ENCODE measurements at places on chromosomes 4 and X. TPM values are rescaled to one million over a fixed set of nuclear protein-coding genes. Genes with fewer than 3 reads are reported as not detected.

- no peak for DNase-seq
Measured at GRCh38 chr4:168499241-168499640, 2.4 kb downstream of the PALLD start.

- no peak for DNase-seq
Measured at GRCh38 chr4:165288639-165289422, 38.6 kb upstream of the MSMO1 start.

RAB9B gene
- 6.5 TPM for total RNA-seq

GRCh38 chr4:20544645-20545044 lies 155.6 kb upstream of the PACRGL start:
- DNase-seq: no peak

GRCh38 chrX:45801554-45801953 lies 600.9 kb upstream of the DIPK2B start:
- DNase-seq: no peak

SERPINA7 gene
- not detected for total RNA-seq

KIT gene
- total RNA-seq: 9.6 TPM

- no peak for DNase-seq
Measured at GRCh38 chrX:54798137-54798536, at the start of gene ITIH6. TSS of gene ITIH6 (minus strand) at chrX:54798255. CDS start at chrX:54798210, 45 bp downstream.

DNA sequence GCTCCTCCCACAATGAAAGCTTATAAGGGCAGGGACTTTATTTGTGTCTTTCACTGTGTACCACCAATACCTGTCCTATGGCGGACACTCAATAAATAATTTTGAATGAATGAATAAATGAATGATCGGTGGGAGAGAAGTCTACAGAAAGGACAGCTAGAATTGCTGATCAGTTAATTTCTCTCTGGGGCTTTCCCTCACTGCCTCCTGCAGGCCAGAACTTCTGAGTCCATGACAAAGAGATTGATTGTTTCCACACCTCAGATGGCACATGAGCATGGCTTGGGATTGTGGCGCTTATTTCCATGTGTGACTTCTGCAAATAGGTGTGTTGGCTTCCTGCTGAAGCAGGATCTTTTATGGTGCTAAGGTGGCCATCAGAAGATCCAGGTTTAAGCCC lies 6.3 kb downstream of the FAM47E start:
- no peak for DNase-seq

ANOS1 gene
- total RNA-seq: 12.1 TPM

GRCh38 chr4:3720466-3720865 lies 45.7 kb upstream of the ADRA2C start:
- no peak for DNase-seq

DNA sequence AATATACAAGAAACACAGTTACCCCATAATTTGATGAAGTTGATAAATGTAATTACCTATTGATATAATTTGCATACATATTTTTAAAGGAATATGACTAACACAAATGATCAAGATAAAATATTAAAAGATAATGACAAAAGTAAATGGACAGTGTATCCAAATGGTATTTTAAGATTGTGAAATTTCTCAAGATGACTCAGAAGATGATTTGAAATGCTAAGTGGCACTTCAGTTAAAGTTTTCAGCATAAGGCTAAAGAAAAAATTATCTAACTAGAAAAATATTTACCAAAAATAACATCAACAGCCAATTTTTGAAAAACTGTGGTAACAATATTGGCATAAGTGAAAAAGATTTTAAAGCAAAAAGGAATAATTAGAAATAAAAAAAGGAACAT lies 248.4 kb upstream of the NDST4 start:
- DNase-seq: no peak

GRCh38 chr4:14887842-14888433 lies 114.3 kb upstream of the CPEB2 start:
- no peak for DNase-seq

MAMLD1 gene
- total RNA-seq: 8.5 TPM

GRCh38 chr4:174418640-174419212 lies 103.6 kb downstream of the HPGD start:
- DNase-seq: no peak

GRCh38 chr4:145939856-145940255 lies 1.2 kb upstream of the ZNF827 start:
- DNase-seq: no peak

DNA sequence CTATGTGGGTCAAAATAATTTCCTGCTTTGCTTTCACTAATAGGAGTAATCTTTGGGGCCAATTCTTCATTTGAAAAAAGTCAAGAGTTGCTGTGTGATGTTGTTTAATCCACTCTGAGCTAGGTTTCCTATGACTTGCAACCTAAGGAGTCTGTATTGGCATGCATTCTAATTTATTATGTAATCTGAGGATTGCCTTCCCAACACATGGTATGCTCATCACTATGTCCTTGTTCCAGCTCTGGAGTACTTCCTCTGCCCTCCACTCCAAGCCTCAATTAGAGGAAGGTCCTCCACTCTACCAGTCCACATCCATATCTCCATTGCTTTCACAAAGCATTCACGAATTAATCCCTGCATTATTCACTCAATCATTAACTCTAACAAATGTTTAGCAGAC lies 56.1 kb downstream of the PPP3CA start:
- DNase-seq: no peak

ARHGAP6 gene
- 19.5 TPM for total RNA-seq

GRCh38 chr4:166042510-166043055 lies 169.5 kb downstream of the TLL1 start:
- DNase-seq: no peak

GPR50 gene
- total RNA-seq: not detected

DNA sequence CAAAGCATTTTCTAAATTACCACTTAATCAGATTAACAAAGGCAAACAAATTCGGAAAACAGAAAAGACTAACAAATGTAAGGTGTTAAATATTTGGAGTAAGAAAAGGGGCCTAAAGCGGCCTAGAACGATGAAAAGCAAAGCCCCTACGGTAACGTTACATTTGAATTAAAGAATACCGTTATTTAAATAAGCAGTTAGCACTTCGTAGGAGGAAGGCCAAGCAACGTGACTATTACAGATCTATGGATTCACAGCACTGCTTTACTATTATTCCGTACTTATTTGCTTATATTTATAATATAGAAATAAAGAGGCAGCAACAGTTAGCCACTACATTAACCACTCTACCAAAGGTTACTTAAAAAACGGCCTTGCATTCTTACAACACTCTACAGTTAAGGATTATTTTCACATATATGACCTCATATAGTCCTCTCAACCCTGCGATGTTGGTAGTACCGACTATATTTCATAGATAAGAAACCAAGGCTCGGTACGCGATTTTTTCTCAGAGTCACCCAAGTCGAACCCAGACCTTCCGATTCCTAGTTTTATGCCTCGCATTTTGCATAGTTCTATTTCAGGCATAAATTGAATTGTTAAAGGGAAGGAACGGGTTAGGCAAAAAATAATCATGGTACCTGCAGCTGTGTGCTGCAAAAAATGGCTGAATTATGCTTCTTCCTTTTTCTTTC lies 2.9 kb downstream of the KLHL15 start:
- DNase-seq: no peak

DNA sequence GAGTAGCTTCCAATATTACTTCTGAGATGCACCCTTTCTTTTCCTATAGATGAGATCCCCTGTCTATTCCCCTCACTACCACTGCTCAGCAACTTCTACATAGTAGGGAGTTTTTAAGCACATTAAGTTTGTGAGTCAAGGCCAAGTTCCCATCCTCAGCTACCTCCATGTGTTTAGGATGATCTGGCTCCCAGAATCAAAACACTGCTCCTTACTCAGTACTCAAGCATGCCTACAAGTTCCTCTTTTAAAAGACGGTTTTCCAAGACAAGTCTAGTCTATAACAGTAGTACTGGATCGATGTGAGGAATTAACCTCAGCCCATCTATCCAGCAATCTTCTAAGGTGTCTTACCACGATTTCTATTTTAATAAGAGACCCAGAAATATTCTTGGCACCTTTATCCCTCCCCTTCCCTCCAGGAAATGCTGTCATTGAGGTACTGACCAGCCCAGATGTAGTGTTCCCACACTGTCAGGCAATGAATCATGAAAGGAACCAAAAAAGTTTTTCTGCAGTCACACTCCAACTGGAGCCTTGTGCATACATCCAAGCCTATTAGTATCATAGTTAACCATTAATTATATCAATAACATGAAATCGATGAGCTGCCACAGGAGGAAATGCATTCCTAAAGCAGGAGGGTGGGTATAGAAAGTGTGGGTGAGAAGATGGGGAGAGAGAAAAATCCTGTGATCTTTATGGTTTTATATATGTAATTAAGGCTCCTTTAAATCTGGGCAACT lies 29.6 kb downstream of the AREG start:
- DNase-seq: no peak

- no peak for DNase-seq
Measured at GRCh38 chr4:81659051-81659450, 187.3 kb upstream of the RASGEF1B start.

DNA sequence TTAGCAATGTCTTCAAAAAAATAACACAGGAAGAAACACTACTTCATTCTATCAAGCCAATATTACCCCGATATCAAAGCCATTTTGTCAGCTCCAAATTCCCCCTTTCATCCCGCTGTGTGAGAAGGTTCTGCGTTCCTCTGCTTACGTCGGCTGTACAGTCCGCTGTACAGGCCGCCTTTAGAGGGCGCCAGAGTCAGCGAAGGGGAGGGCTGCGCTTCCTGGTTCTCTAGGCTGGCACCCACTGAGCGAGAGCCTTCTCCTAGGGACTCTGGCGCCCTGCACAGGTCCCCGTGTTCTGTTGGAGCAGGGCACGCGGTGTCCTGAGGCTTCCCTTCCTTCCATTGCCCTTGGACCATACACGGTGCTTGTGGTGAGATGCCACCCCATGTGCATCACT lies 25.3 kb upstream of the CT45A1 start:
- no peak for DNase-seq

DNA sequence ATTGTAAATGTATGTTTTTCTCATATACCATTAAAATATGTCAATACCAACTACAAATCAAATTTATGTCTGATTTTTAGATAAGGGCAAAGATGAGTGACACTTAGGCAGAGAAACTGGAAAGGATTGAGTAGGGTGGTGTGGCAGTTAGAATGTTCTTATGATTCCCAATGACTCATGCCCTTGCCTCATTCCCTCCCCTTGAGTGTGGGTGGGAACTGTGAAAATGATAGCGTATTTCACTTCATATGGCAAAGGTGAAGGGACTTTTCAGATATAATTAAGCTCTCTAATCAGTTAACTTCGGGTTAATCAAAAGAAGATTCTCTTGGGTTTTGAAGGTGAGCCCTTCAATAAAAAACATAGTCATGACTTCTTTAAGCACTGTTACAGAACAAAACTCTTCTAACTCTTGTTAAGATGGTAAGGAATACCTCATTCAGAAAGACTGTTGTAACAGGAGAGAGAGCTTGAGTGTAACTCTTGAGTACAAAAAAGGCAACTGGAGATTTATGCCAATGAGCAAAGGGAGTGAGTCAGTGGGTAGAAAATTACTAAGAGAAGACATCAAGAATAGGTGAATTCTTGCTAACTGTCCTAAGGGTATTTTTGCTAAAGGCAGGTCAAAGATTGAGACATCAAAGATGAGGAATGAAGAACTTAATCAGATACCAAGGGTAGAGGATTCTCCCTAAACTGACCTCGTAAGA lies 329.5 kb downstream of the KCTD8 start:
- DNase-seq: no peak

RRH gene
- total RNA-seq: 0.27 TPM

GRCh38 chrX:19810802-19811201 lies 76.6 kb downstream of the SH3KBP1 start:
- DNase-seq: no peak

GRCh38 chr4:73897380-73898136 lies 28.4 kb downstream of the CXCL1 start:
- DNase-seq: no peak

ZFP42 gene
- total RNA-seq: not detected

SYP gene
- total RNA-seq: 4.5 TPM

DNA sequence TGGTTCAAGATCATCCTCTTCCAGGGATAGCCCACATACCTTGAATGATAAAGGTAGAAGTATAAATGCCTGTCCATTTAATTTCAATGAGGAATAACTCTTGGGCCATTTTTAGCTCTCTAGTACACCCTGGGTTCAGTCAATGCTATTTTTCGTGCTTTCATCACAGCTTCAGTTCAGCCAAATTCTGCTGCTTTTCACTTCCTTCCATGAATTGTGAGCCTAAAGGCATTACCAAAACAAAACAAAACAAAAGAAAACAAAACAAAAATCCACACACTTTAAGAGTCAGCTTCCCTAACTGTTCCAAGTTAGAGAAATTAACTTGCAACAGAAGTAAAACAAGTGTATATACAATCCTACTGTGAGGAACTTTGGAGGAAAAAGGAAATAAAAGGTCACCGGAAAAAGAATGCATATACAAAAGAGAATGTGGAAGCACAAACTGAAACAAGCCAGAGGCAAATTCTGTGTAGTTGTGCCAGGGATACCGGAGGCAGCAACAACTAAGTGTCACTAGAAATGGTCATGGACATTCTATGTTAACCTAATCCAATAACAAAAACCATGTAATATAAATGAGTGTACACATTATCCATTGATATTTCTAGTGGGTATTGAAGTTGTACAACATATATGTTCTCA lies 423.1 kb downstream of the KCTD8 start:
- no peak for DNase-seq

DNA sequence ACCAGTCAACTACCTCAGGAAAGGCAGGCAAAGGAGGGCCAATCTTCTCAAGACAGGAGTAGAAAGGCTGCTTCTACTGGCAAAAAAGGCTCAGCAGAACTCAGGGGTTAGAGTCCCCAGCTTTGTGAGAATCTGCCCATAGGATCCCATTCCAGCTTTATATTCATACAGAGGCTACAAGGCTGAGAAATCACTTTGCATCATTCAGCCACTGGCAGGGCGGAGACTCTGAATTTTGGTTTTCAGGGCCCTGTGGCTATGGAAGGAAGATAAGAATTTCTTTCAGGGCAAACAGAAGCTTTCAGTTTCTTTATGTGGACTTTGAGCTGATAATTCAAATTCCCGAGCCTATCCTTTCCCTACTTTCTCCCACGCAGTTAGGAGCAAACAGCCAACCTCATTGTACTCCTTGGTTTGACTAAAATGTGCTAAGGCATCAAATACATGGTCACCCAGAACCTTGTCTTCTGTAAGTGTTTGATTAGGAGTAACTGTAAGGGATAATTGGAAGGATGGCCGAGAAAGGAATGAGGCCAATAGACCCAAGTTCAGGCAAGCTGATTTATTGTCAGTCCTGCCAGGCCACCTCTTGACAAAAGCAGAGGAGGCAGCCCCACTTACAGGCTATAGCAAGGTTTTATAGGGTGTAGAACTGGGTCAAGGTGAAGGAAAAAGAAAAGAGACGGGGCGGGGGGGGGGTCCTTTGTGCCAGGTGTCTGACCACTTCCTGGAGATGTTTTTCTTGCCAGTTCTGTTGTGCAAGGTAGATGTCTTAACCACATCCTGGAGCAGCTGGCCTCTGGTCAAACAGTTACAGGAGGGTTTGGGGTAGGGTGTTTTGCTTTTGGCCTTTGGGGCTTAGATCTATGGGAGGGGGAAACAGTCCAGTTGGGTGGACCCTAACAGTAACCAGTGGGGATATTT lies 165.3 kb upstream of the PPP1R2C start:
- DNase-seq: no peak

DNA sequence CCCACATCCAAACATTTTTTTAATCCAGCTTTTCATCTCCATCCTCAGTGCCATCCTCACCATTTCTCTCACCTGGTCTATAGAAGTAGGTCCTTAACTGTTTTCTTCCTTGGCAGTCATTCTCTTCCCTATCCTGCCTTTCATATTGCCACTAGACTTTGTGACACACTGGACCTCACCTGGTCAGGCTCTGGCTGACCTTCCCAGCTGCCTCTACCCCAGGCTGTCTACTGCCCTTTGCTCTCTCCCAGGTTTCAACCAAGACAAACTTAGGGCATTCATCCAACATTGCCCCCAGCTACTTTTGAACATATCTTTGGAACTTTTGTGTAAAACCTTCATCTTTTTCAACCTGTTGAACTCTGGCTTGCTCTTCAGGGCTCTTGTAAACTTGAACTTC lies 39.8 kb downstream of the TRAPPC11 start:
- DNase-seq: no peak
